ENCODE measurements at places on chromosomes 5 and 9.

GRCh38 chr9:84874022-84874421 is 204.5 kb downstream of the NTRK2 start:
- no peak for DNase-seq

GRCh38 chr9:122220673-122221182 is 8.0 kb downstream of the LHX6 start:
- DNase-seq, result no peak

GRCh38 chr5:90861843-90862586 is 303.4 kb downstream of the ADGRV1 start:
- DNase-seq, result no peak

- DNase-seq, result no peak
Observed at GRCh38 chr9:131018621-131019020, 9.6 kb downstream of the LAMC3 start.

GRCh38 chr5:39256477-39257235 is 37.3 kb upstream of the FYB1 start:
- no peak for DNase-seq

DNA sequence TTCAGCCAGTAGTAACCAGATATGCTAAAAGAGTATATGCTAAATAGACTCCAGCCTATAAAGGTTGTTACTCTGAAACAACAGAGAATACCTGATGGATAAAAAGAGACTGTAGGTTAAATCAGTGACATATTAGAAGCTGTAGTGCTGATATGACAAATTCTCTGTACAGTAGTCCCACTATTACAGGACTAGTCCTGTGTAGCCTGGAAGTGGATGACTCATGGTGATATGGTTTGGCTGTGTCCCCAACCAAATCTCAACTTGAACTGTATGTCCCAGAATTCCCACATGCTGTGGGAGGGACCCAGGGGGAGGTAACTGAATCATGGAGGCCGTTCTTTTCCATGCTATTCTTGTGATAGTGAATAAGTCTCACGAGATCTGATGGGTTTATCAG is 276.2 kb upstream of the POU5F2 start:
- DNase-seq, result no peak

DNA sequence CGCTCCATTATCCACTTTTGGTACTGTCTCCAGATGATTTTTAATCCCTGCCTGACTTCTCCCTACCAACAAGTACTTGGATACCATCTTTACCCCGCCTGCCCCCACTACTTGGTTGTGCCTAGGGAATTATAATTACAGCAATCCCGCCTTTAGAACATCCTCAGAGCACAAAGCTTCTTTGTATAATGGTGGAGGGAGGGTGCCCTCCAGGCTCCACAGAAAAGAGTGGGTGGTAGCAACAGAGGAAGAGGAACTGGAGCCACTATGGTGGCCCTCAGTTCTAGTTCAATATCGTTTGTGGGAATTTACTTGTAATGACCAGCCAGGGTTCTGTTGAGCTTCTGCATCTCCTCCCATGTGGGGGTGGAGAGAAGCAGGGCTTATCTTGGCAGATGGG is 79.0 kb upstream of the RNF38 start:
- no peak for DNase-seq

GRCh38 chr9:107036367-107036766 is 173.4 kb downstream of the ZNF462 start:
- no peak for DNase-seq

DNA sequence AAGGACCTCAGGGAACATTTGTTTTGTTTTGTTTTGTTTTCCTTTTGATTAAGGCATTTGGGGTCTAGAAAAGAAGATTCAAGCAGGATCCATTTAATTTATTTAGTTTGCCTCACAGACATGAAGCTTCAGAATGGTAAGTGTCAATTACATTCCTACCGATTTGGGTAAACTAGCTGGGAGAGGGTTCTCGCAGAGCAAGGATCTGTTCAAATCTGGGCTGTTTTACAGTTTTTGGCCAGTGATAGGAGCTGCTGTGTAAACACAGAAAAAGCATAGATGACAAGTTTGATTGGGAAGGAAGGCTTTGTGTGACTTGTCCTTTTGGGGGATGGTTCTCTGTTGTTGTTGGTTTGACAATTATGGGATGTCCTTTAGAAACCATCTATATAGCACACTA is 470.3 kb upstream of the WWC1 start:
- no peak for DNase-seq

DNA sequence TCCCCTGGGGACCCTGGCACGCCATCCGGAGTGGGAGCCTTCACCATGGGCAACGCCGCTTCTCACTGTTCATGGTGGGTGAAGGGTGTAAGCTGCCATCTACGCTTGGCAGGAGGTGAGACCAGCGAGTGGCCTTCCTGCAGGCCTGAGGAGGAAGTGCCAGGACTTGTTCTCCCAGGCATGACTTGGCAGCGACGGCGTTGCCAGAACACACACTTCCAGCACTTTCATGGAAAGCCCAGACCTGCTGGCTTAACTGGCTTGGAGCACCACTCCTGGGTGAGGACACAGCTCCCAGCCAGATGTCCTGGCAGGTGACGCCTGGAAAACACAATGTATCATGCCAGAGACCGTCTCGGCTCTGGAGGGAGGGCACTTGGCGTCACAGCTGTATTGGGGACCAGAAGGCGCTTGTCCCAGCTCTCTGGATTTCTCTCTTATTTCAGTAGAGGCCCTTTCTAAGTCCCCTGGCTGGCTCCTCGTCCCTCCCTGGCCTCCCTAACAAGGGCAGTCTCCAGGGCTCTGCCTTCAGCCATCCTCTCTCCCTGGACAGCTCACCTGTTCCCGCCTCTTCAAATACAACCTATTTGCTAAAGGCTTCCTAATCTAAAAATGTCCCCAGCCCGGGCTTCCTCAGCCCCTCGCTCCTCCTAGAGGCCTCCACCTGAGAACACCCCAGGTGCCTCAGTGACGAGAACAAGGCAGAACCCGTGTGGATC is 188.3 kb downstream of the OLFM1 start:
- DNase-seq, result no peak

GRCh38 chr9:7318920-7319319 is 480.7 kb downstream of the DMAC1 start:
- DNase-seq, result no peak

DNA sequence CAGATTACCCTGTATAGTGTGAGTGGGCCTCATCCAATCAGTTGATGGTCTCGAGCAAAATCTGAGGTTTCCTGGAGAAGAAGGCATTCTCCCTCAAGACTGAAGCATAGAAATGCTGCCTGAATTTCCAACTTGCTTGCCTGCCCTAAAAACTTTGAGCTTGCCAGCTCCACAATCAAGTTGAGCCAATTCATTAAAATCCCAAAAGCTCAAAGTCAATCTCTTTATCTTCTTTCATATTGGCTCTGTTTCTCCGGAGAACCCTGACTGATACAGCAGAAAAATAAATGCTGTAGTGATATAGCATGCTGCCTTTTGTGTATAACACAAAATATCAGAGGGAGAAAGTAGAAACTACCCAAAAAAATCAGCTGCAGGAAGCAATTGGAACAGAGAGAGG is 72.5 kb upstream of the NMUR2 start:
- DNase-seq, result no peak

- DNase-seq, result no peak
Observed at GRCh38 chr5:109016300-109016699, 268.6 kb downstream of the FER start.

DNA sequence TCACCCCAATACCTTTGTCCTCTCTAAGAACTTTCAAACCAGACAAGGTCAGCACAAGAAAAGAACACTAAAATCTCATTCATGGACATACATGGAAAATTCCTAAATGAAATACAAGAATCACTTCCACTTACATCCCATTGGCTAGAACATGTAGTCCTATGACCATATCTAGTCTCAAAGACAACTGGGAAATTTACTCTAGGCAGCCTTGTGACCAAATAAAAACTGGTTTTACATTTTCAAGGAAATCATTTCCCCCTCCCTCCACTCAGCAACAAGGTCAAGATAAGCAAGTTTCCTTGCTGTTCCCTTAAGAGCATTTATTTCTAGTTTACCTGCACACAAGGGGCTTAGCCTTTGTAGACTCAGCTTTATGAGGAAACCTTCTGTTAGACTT is 20.3 kb upstream of the SERINC5 start:
- no peak for DNase-seq

DNA sequence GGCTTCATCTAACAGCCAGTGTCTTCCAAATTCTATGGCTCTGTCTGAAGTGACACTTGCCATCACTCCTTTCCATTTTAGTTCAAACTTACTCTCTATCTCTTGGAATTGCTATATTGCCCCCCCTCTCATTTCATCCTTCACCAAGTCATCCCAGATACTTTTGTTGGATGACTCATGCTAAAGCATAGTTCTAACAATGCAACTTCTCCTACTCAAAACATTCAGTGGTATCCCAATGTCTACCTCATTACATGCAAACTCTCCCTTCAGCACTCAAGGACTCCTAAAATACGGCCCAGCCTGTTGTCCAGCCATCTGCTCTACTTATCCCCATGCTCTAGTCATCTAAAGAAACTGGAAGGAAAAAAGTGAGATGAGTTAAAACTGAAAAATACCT is 171.6 kb downstream of the RASEF start:
- DNase-seq, result no peak

- no peak for DNase-seq
Observed at GRCh38 chr5:97375959-97376358, 192.9 kb upstream of the RIOK2 start.

DNA sequence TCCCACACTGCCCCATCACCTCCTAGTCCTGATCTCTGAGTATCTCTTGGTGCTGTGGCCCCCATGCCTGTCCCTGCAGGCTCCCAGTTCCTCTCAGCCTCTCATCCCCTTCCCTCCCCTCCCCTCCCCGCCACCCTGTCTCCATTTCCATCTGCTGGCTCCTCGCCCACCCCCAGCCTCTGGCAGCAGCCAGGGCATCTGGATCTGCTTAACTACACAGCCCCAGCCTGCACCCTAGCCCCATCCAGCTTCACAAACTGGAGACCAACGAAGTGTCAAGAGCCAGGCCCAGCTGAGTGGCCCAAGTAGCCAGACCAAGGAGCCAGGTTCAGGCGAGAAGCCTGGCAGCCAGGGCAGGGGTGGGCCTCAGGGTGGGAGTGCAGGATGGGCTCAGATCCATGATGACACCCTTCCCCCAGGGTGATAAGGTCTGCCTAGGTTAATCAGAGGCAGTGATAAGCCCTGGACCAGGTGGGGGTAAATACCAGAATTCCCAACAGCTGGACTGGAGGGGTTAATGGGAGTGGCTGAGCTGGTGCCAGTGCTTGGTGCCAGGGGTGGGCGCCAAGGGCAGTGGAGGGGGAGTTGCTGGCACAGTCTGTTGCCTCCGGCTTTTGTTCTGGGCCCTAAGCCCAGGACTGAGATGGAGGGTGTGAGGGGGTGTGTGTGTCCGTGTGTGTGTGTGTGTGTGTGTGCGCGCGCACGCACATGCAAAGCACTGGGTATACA is 2.5 kb downstream of the IL11RA start:
- DNase-seq, result no peak

DNA sequence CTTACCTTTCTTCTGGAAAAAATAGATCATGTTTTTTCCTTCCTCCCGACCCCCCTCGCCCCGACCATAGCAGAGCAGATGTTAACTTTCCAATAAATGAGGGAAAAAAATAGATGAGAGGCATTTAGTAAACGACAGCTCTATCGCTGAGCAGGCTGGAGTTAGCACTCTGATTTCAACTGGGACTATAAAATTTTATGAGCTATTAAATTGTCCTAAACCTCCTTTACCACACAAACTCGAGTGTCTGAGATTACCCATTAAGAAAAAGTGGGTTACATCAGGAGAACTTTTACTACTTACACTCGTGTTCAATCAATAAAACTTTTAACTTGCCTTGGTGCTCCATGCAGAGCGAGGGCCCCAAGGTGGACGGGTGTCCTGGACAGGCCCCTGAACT is 59.8 kb upstream of the RNU6ATAC start:
- DNase-seq, result no peak

GRCh38 chr5:142600611-142601358 is 85.1 kb downstream of the FGF1 start:
- no peak for DNase-seq

DNA sequence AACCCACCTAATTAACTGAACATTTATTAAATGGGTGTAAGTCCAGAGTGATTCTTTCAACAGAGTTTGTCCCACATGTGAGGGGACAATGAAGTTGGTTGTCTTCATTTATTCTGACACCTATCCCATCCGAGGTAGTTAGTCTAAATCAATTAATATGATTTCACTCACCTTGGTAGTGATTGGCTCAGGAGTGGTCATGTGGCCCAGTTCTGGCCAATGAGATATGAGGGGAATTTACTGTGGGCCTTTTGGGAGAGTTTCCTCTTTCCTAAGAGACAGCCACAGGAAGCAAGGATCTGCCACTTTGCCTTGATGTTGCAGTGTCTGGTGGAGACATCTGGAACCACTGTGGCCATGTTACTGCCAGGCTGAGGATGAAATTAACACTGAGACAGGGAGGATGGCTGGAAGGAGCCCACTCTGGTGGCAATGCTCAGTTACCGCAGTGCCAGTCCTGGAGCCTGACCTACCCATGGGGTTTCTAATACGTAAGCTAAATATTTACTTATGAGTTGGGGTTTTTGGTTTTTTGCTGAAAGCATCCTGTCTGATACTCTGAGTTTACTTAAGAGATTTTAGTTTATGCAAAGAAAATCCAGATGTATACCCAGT is 118.6 kb downstream of the FGF18 start:
- no peak for DNase-seq

GRCh38 chr5:129747572-129748407 is at the start of gene MINAR2:
MINAR2 (plus strand) TSS chr5:129748094; CDS start chr5:129748191, 97 bp downstream.
- no peak for DNase-seq
